ENCODE measurements at places on chromosomes 11 and 22.
A peak's percentile ranks its signal among the peaks of the same experiment; 100 is the strongest.

DNA sequence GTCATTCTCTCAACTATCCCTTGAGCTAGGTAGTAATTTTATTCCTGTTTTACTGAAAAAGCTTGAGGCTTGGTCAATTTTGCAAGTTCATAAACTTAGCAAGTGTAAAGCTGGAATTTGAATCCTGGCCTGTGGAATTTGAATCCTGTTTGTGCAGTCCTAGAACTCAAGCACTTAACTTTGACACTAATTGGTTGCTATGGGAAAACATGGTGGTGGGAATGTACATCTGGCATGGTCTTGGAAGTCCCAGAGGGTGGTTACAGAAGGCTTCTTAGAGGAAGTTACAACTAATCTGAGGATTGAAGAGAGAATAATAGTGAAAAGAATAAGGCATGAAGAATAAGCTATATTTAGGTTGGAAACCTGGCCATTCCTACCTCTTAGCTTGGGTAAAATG lies 66.5 kb upstream of the LIN7C start:
- no peak for DNase-seq

- DNase-seq: peak; percentile 35
Observed at GRCh38 chr11:78350091-78350645, 67.5 kb downstream of the GAB2 start.

GRCh38 chr11:111694851-111695250 lies 71.3 kb downstream of the PPP2R1B start:
- no peak for DNase-seq

- no peak for DNase-seq
Observed at GRCh38 chr11:83723999-83724398, 437.8 kb upstream of the CCDC90B start.

- no peak for DNase-seq
Observed at GRCh38 chr22:47446331-47446730, 683.9 kb downstream of the TBC1D22A start.

- no peak for DNase-seq
Observed at GRCh38 chr11:20310137-20310536, 53.4 kb upstream of the HTATIP2 start.

GRCh38 chr11:13859892-13860291 lies 102.6 kb upstream of the SPON1 start:
- DNase-seq: no peak

DNA sequence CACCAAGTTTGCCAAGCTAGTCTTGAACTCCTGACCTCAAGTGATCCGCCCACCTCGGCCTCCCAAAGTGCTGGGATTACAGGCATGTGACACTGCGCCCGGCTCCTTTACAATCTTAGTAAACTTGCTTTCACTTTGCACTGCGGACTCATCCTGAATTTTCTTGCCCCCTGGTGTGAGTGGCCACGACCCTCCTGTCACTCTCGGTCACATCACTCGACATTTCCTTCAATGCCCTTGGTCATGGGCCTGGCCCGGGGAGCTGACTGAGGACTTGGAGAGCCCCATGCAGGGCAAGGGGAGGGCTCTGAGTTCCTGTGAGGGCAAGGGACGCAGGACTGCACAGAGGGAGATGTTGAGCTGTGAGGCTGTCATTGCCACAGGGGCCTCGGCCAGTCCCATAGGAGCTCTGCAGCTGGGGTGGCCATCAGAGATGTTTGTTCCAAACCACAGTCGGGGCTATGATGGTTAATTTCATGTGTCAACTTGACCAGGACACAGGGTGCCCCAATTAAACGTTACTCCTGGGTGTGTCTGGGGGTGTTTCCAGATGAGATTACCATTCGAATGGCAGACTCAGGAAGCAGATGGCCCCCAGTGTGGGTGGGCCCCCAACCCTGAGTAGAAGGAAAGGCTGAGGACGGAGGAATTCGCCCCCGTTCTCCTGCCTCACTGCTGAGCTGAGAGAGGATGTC lies 21.2 kb downstream of the A4GALT start:
- DNase-seq: no peak

- DNase-seq: no peak
Observed at GRCh38 chr11:12131943-12132789, 21.8 kb downstream of the MICAL2 start.
